ENCODE measurements at places on chromosomes 11 and 22. TPM values are rescaled to one million over a fixed set of nuclear protein-coding genes. Genes with fewer than 3 reads are reported as not detected.

The MS4A4E gene
- 7.6 TPM for total RNA-seq

The OR51I1 gene
- not detected for total RNA-seq

The OR52A1 gene
- not detected for total RNA-seq

DNA sequence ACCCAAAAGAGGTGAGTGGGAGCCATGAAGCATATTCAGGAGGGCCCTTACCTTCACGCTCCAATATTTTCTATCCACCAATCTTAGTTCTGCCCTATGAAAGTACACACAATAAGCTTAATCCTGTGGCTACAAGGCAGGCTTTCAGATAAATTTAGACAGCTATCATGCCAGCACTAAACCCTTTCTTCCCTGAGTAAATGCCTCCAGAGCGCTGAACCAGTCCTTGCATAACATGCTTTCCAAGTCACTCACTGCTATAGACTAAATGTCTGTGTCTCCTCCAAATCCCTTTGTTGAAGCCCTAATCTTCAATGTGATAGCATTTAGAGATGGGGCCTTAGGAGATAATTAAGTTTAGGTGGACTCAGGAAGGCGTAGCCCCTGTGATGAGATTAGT, 50.3 kb upstream of the FIBIN start:
- no peak for DNase-seq

DNA sequence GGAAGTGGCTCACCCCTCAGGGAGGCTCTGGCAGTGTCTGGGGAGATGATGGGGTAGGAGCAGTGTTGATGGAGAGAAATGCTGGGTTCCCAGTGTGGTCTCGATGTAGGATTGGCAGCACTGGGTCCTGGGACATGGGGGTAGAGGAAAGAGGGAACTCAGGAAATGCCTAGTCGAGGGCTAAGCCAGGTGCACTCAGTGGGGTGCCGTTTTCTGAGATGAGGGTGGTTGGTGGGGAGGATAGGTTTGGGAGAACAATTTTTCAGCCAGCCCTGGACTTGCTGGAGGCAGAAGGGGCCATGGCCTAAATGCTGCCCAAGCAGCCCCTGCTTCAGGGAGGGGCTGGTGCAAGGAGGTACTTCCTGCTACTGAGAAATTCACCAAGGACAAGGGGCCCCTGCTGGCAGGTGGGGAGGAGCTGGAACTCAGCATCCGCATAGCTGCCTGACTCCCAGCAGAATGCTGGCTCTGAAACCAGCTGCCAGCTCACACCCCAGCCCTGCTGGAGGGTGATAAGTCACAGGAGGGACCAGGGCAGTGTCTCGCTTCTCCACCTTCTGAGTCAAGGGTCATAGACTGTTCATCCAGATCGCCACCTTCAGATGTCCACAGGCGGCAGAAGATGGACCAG, 6.0 kb downstream of the CCDC157 start:
- DNase-seq, result no peak

DNA sequence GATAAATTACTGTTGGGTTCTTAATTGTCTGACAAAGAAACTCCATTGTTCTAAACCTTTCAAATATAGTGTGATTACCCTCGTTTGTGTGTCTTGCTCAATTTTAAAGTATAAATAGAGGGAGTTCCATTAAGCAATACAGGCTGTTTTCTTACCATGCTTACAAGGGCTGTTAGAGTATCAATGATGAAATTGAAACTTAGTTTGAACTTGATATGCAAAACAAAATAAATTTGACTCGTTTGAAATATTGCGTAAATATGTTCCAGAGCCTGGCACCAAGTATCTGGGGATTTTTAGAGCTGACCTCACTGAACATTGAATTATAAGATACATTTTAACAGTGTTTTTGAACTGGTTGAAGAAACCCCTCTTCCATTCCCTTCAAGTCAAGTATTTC, 31.7 kb downstream of the TEAD1 start:
- no peak for DNase-seq

DNA sequence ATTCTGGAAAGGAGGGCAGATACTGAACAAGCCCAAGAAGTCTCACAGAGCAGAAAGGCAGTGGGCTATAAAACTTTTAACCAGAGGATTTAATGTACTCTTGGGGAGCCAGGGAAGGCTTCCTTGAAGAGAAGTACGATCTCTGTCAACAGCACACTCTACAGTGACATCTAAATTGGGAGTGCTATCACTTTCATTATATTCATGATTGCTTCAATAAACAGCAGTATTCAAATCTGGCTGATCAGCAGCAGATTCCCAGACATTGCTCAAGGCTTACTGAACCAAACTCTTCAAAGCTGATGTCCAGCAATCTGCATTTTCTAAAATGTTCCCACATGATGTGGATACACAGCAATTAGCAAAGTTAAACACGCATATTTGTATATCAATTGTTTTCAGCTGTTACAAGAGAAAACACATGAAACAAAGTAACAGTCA, 44.2 kb downstream of the SYTL2 start:
- DNase-seq, result no peak

DNA sequence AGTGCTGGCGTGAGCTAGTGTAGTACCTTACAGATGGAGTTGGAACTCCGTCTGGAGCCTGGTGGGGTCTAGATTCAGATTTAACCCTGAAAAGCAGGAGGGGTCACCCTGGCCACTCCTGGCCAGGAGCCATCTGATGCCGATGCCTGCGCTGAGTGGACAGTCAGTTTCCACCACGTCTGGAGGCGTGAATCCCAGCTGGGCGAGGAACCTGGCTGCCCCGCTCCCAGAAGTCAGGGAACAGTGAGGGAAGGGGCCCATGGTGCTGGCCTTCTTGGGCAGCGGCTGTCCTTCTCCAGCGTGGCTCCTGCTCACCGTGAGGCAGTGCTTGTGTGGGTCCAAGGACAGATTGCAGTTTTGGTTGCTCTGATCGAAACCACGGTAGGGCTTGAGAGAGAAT, 76.3 kb downstream of the PARVB start:
- peak; percentile 65 for DNase-seq

- DNase-seq, result peak; percentile 38
Measured at GRCh38 chr11:126731576-126732142, 268.9 kb downstream of the KIRREL3 start.

DNA sequence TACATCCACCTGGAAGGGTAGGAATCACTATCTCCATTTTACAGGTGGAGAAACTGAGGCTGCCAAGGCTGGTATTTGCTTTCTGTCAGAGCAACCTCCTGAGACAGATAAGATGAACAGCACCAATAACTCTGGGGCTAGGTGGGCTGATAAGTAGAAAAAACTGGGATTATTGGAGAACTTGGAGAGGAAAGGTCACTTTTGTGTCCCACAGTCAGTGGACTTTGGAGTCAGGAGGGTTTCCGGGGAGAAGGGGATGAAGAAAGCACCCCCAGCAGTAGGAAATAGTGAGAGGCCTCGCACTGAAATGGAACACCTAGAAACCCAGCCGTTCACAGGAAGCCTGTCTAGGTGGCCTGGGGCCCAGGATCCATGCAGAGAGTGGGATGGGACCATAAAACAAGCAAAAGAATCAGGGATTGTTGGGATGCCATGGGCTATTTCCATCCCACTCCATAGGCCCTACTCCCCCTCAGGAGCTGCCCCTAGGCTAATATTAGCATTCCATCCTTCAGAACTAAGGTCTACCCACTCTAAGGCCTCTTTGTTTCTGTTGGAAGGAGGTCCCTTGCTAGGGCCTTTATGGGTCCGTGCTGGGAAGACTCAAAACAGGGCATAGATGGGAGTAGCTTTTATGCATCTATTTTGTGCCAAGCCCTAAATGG, 31.0 kb upstream of the FCHSD2 start:
- peak; percentile 28 for DNase-seq

- DNase-seq, result no peak
Measured at GRCh38 chr11:134639586-134640330, 227.7 kb upstream of the B3GAT1 start.

DNA sequence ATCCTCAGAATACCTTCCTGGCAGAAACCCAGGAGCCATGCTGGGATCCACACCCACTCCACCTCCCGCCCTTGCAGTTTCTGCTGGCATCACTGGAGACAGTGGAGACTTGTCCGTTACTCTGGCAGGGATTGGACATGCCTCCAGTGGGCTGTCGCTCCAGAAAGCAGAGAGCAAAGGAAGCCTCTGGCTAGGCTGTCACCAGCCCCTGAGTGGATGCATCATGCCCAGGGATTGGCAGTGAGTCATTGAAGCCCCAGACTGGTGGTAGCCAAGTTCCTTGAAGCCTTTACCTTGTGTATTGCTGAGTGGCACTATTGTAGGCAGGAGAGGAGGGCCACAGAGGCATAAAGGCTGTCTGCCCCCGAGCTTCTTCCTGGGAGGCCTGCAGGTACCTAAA, 34.8 kb upstream of the E2F8 start:
- DNase-seq, result no peak

- DNase-seq, result peak; percentile 89
Measured at GRCh38 chr22:31248138-31248745, 36.1 kb downstream of the LIMK2 start.
